Endothelial cell of umbilical vein (primary cell): ENCODE measurements at places on chromosomes 6 and 20.

DNA sequence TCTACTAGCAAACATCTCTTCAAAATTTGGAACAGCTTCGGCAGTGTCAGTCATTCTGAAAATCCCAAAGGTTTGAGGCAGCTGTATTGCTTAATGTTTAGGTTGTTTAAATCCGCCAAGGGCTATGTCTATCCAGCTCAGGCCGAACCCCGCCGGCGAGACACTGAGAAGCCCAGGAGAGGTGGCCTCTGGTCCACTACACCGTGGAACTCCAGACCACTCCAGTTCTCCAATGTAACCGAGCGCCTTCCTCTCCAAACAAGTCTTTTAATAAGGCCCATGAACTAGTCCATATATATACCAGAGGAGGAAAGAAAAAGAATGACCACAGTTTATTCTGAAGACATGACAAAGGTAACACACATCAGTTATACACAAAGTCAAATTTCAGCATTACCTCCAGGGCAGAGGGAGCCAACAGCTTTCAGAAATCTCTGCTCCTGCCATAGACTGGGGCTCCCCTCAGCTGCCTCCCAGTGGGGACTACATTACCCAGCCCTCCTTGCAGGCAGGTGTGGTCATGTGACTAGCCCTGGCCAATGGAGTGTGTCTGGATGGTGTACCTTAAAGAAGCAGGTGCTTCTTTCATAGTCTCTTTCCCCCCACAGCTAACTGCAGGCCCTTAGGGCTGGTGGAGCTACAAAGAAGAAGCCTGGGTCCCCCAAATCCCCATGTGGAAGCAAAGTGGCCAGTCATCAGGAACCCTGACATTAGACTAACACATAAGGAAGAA, at the start of gene RAMACL:
RAMACL (minus strand) TSS at position 255 of the 733 bp plus-strand sequence; CDS start at position 54, 201 bp downstream.
- no peak for DNase-seq

GRCh38 chr6:42740725-42741124, 5.2 kb downstream of the TBCC start:
- DNase-seq = no peak

GRCh38 chr6:155943635-155944034, 488.0 kb upstream of the NOX3 start:
- DNase-seq = no peak

- DNase-seq = no peak
Measured at GRCh38 chr6:134081506-134081905, 29.1 kb upstream of the SLC2A12 start.

DNA sequence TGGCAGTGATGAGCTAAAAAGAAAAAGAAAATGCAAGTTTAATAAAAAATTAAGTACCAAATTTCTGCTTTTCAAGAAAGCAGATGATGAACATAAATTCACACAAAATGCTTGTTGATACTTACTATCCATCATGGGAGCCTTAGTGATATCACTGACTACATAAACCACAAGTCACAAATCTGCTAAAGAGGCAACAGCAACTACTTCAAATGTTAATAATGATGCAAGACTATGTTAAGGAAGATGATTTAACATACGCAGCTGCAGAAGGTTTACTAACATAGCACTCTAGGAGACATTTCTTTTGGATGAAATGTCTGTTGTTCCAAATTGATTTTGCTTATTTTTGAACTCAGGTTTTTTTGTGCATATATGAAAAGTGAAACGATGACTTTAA, 18.6 kb downstream of the FYN start:
- no peak for DNase-seq

- DNase-seq = no peak
Measured at GRCh38 chr20:14446446-14446845, 109.0 kb upstream of the FLRT3 start.

GRCh38 chr20:57049296-57049695, 217.1 kb downstream of the BMP7 start:
- no peak for DNase-seq

DNA sequence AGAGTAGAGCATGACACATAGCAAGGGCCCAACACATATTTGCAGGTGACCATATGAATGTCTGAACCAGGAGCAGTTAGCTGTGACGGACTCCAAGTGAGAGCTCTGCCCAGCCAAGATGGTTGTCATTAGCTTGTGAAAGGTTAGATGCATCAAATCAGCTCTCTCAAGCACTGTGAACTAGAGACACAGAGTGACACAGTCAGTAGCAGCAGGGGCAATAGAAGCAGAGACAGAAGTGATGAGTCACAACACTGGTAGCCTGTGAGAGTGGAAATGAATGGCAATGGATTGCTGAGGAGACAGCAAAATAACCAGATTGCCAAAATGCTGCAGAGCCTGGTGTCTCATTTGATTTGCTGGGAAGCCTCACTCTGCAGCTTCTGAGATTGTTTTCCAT, 558.9 kb downstream of the PKHD1 start:
- DNase-seq = no peak

- no peak for DNase-seq
Measured at GRCh38 chr6:135008072-135008940, 46.3 kb downstream of the HBS1L start.

DNA sequence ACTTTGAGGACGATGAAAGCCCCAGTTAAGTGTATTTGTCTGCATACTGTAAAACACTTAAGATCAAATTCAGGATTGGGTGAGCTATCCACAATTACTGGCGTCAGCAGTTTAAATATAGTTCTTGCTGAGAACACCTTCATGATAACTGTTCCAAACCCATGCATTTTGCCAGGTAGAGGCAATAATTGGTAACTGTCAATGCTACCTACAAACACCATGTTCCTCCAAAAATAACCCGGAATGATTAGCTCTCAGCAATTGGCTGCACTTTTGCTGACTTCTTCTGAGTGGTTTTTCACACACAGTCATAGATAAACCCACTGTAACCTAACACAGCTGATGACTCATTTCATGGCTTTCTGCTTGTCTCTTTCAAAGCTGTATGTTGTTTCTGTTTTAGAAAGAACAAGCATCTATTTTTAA, 1358.6 kb upstream of the GJE1 start:
- peak; percentile 82 for DNase-seq

DNA sequence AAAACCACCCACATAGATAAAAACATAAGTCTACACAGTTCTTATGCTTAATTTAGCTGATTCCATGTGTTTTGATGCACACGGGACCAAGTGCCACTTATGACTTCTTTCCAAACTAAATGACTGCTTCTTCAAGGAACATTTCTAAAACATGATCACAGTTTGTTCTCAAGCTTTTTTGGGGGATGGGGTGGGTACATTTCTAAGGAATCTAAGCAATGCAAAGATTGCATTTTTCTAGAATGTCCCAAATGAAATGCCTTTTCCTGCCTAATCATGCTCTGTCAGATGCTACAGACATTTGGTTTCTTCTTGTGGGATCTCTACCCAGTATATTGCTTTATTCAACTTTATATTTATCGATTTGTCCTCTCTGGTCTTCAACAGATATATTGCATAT, 496.8 kb upstream of the JAG1 start:
- DNase-seq = no peak

DNA sequence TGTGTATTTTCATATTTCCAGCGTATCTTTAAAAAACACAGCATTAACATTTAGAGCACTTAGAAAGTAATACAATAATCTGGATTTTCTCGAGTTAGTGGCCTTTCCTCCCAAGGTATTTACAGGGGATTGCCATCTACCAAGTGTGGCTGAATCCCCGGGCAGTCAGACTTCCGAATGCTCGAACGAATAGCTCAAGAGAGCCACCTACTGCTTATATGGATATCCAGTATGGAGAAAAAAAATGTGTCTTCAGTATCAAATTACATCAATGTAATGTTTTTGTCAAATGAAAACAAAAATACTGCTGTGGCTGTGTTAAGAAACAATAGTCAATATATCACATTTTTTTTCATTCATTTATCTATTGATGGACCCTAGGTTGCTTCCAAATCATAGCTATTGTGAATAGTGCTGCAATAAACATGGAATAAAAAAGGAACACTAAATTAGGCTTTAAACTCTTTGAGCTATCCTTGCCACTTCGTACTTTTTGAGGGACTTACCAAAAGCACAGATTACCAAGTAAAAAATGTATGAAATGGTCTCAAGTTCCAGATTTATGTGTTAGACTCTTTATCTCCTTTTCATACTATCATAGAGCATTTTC, 654.5 kb upstream of the PTCHD4 start:
- DNase-seq = peak; percentile 74

DNA sequence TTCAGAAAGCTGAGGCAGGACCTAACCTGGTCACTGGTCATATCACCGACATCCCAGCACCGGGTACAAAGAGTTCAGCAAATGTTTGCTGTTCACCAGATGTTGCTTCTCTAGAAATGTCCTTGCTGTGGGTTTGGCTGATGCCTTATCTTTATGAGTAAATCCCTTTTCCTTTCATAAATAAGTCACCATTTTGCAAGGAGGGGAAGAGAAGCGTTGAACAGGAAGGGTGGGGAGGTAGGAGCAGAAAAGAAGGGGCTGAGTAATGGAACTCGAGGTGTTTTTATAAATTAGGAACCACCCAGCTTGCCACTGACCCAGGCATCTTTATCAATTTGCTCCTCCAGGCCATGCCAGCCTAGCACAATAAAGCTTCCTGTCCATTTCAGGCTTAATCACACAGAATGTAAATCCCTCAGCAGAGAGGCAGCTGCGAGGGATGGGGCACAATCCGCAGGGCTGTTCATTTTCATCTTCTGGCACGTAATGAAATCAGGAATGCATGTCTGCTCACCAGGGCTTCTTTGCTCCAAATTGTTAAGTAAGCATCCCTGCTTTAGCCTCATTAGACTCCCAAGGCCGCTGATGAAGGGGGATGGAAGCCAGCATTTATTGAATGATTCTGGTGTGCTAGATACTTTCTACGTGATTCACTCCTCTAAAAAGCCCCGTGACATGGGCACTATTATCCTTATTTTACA, 371.9 kb upstream of the CHD6 start:
- DNase-seq = peak; percentile 66

DNA sequence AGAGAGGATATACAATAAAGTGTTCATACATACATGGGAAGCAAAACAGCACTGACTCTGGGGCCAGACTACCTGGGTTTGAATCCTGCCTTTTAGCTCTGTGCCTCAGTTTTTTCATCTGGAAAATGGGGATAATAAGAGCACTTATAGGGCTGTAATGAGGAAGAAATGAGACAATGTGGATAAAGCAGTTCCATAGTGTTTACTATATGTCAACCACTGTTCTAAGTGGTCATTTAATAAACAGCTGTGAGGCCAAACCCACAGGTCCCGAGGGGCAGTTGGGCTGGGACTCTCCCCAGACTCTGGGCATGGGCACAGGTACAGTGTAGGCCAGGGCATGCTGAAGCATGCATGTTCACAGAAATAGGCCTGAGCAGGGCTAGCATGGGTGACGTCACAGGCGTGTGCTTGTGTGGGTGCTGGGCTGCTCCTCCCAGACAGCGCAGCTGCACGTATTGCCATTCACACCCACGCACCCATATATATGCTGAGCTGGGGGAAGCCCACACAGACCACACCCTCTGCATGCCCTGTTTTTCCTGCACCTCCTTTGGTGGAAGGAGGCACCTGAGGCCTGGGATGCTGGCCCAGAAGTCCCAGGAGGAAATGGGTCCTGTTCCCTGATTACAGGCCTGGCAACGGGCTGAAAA, 3.5 kb upstream of the PLCG1 start:
- no peak for DNase-seq

DNA sequence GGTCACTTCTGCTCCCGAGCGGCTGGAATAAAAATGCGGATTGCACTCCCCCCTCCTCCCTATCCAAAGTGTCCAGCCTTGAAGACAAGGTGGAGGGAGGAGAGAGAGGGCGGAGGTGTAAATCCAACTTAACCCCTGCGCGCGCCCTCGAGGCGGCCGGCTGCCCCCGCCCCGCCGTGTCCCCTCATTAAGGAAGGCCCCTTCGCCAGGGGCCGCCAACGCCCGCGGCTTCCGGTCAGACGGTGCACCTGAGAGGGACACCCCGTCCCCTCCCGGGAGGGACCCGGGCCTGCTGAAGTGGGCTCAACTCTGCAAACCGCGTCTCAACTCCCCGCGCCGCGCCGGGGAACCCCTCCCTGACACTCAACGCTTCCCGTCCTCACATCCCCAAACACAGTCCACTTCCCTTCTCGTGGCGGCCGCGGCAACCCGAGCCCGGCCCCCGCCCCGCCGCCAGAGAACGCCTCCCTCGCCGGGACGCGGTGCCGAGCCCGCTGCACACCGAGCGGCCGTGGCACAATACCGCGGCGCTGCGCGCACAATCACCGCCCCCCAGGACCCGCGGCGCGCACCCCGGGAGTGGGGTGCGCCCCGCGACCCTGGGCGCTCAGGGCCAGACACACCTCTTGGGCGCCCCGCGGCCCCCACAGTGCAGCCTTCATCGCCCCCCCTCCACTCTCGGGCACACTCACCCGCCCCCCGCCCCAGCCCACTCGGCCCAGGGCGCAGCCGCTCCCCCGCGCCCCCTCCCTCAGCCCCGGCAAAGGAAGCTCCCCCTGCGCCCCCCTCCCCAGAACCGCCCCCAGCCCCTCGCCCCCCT, 102.5 kb downstream of the NOL4L start:
- DNase-seq = peak; percentile 35

GRCh38 chr6:133816171-133816570, 72.7 kb upstream of the TCF21 start:
- DNase-seq = no peak

DNA sequence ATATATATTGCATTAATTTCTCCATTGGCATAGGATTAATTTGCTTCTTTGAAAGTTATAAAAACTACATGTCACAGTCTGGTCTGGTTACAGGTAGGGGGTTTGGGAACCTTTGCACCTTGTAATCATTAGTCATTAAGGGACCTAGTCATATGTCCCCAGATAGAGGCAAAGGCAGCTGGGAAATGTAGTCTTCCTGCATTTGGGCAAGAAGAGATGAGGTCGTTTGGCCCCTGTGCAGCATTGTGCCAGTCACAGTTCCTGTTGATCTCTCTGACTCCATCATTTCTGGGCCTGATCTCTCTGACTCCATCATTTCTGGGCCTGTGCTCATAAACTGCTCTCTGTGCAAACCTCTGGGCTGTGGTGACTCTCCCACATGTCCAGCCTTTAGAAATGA, 73.2 kb downstream of the BCKDHB start:
- peak; percentile 3 for DNase-seq

GRCh38 chr6:12339808-12340487, 49.8 kb downstream of the EDN1 start:
- no peak for DNase-seq

- DNase-seq = no peak
Measured at GRCh38 chr6:47964969-47965368, 146.0 kb downstream of the PTCHD4 start.

DNA sequence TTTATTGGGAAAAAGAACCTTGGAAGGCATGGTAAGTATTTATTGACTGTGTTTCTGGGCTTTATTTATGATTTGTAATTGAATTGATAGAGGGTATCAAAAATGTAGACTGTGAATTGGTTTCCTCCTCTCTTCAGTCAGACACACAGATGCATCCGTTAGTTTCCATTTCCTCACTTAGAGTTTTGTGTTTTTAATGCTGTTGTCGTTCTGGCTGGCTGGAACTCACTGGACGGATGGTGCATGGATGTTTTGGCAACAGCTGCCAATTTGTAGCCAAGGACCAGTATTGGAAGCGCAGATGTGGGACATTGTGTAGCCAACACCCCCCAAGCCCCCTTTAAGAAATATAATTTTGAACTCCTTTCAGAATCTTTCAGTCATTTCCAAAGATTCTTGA, 134.5 kb downstream of the JARID2 start:
- peak; percentile 73 for DNase-seq
